ENCODE measurements at places on chromosomes 11 and 22.

- peak; percentile 62 for DNase-seq
Observed at GRCh38 chr11:76512851-76513653, 68.2 kb downstream of the EMSY start.

GRCh38 chr11:95849087-95849825 lies 59.0 kb downstream of the CEP57 start:
- DNase-seq: peak; percentile 76

- DNase-seq: no peak
Observed at GRCh38 chr22:37059876-37060449, 8.4 kb downstream of the KCTD17 start.

DNA sequence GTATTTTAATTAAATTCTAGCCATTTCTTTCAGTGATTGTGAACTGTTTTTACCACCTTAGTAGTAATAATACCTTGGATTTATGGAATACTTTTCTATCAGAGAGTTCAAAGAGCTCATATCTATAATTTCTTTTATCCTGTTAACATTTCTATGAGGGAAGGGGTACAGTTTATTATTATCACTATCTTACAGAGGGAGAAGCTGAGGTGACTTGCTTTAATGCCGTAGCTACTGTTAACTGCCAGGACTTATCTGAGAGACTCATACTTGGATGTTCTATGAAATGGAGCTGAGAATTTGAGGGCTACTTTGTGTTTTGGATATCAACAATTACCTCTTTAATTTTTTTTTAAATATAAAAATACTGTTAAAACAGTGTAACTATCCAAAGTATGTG lies 3.3 kb downstream of the REXO2 start:
- DNase-seq: no peak

GRCh38 chr22:24803064-24803542 lies 2.9 kb upstream of the SGSM1 start:
- DNase-seq: peak; percentile 36

- no peak for DNase-seq
Observed at GRCh38 chr22:25663654-25664053, 78.3 kb upstream of the MYO18B start.

GRCh38 chr11:9130297-9130696 lies 38.9 kb upstream of the SCUBE2 start:
- no peak for DNase-seq

GRCh38 chr11:8830641-8831040 lies 80.3 kb upstream of the AKIP1 start:
- DNase-seq: no peak

- DNase-seq: peak; percentile 15
Observed at GRCh38 chr22:41661088-41661487, 27.6 kb downstream of the SNU13 start.

DNA sequence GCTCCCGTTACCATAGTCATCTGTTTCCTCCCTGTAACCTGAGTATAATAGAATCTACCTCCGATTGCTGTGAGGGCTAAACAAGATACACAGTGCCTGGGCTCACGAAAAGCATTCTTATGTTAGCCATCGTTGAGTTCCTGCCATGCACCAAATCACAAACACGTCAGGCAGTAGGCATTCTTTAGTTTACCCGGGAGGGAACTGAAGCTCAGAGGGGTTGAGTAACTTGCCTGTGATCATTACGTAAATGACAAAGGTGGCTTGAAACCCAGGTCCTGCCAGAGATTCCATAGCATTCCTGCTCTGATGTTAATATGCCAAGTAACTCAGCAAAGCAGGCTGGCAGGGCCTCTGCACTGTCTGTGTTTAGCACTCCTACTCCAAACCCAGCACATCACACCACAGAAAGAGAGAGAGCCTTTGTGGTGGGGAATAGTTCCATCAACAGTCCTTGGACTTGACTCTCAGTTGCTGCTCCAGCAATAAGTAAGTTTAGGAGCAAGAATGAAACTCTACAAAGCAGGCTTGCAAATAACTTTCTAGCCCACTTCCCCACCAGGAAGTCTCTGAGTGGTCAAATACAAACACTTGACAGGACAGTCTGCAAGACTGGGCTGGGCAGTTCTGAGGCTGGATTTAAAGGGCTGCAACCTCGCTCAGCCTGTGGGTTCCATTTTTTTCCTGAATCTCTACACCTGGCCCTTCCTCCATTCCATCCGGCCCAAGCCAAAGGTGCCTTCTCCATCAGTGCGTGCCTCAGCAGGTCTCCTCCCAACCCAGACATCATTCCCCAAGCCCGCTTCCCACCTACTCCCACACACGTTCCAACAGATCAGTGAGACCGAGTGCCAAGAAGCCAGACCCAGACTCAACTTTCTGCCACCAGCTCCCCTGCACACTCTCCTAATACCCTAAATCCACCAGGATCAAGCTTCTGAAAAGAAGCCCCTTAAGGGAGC lies 1.1 kb downstream of the SCN2B start:
- DNase-seq: no peak

- DNase-seq: no peak
Observed at GRCh38 chr11:116281173-116282160, 491.3 kb downstream of the BUD13 start.

DNA sequence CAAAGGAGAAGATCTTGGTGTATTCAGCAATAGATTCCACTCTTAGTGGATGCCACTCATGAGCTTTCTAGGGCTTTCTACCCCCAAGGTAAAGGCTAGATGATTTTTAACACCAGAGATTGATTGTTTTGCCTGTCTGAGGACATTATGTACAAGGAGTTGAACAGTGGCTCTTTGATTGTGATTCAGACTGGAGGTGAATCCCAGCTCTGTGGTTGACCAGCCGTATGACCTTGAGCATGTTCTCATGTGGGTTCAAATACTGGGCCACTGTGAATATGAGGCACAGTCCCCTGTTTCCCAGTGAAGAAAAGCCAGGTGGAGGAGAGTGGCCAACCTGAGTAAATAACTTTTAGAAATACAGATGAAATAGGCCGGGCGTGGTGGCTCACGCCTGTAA lies 24.0 kb upstream of the PARVB start:
- DNase-seq: no peak

GRCh38 chr11:81470446-81470845 lies 1263.2 kb downstream of the FAM181B start:
- DNase-seq: no peak

DNA sequence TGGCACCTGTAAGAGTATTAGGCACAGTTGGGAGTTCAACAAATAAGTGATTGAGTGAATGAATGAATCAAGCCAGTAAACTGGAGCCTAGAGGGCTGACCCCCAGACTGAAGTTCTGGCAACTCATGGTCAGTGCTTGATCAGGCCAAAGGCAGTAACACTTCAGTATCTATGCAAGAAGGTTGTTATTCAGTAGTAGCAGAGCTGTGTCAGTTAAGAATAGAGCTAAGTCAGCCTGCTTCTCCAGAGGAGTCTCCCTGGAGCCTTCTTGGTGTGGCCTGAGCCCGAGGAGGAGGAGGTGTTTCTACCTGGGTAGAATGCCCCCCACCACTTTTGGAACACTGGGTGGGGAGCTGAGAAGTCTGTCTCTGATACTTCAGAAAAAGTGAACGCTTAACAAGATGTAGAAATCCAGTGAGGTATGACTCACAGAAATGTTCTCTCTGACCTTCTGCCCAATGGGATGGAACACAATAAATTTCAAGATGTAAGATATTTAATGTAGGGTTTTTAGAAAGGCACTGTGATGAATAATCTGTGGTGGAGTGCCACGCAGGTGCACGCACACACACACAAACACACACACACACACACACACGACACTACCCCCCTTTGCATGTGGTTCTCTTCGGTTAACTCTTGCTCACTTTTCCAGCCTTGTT lies 219.9 kb downstream of the HIPK3 start:
- no peak for DNase-seq

DNA sequence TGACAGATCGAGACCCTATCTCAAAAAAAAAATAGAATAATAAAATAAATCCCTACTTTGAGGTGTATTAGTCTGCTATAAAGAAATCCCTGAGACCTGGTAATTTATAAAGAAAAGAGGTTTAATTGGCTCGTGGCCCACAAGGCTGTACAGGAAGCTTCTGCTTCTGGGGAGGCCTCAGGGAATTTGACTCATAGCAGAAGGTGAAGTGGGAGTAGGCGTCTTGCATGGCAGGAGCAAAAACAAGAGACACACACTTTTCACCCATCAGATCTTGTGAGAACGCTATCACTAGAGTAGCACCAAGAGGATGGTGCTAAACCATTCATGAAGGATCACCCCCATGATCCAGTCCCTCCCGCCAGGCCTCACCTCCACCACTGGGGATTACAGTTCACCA lies 29.2 kb downstream of the CDPF1 start:
- DNase-seq: no peak

- DNase-seq: no peak
Observed at GRCh38 chr11:21323617-21324016, 654.2 kb downstream of the NELL1 start.

- no peak for DNase-seq
Observed at GRCh38 chr22:36775586-36775963, 344 bp downstream of the IFT27 start.

- no peak for DNase-seq
Observed at GRCh38 chr22:35103761-35104160, 37.8 kb downstream of the ISX start.

- no peak for DNase-seq
Observed at GRCh38 chr11:122983438-122984185, 2.0 kb upstream of the BSX start.

DNA sequence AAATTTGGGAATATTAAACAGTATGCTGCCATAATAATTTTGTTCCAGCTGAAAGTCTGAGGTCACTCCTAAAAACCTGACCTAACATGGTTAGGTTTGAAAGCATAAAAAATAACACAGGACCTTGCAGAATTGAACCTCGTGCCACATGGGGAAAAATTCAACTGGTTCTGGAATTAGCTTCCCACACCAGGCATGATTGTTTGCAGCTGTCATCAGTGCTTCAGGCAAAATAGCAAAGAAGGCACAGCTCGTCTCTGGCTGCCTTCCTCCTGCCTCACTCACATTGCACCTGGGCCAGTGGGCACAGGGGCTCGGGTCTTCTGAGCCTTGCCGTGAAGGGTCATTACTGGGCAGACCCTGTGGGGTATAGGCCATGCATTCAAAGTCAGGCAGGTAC lies 153.8 kb upstream of the ARHGAP20 start:
- no peak for DNase-seq

DNA sequence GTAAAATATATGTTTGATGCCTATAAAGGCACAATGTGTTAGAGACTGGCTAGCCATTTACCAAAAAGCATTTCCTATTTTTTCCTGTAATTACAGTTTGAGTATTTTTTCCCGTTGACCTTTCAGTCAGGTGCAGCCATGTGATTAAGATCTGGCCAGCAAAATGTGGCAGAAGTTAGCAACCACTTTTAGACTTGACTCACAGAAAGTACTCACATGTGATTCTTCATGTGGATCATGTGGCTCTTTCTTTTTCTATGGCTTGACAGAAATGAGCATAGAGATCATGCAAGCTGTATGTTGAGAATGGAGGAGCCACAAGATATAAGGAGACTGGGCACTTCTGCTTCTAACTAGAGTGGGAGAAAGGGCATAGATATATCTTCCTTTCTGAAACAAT lies 27.3 kb upstream of the RAB38 start:
- DNase-seq: no peak

GRCh38 chr11:35134403-35135148 lies 4.4 kb upstream of the CD44 start:
- DNase-seq: peak; percentile 50

- no peak for DNase-seq
Observed at GRCh38 chr11:126456783-126457542, 101.5 kb downstream of the ST3GAL4 start.

- no peak for DNase-seq
Observed at GRCh38 chr22:45785458-45785857, 113.8 kb downstream of the ATXN10 start.

DNA sequence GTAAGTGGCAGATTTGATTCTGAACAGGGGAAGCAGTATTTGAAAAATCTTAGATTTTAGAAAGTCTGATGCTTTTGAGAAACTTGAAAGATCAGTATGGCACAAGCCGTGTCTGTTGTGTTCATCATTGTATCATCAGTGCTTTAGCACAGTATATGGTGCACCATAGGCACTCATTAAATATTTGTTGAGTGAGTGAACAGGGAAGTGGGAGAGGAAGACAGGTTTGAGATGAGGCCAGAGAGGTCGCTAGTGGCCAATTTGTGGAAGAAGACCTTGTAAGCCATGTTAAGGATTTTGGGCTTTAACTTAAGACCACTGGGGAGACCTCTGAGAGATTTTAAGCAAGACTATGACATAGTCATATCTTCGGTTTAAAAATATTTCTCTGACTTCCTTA lies 12.9 kb downstream of the CHEK1 start:
- no peak for DNase-seq

DNA sequence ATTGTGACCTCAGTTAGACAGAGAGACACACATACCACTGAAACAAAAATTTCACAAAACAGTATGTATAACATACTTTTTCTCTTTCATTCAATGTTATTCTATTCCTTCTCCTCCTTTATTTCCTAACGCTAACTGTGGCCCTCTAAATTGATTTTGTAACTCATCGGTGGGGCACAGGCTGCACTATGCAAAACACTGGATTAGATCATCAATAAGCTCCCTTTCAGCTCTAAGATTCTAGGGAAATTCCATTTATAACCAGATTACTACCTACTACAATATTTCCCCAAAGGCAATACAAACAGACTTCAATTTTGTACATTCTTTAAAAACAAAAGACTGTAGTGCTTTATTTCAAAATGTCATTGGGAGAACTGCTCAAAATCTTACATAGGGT lies 6.1 kb downstream of the FJX1 start:
- no peak for DNase-seq

GRCh38 chr11:87463486-87464102 lies 425.9 kb downstream of the TMEM135 start:
- no peak for DNase-seq

GRCh38 chr11:34404280-34404679 lies 34.5 kb upstream of the CAT start:
- DNase-seq: no peak

DNA sequence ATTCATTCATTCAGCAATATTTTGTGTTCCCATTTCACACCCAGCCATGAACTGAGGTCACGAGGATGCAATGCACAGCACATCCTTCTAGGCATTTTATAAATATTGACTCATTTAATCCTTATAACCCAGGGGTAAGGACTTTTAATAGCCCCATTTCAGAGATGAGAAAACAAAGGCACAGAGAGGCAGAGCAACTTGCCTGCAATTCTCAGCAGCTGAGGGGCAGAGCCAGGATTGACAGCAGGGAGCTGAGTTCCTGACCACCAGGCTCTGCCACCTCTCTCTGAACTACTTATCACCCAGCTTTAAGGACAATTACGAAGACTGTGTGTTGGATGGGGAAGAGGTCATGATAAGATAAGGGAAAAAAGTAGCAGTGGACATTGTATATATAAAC lies 12.8 kb upstream of the FGF3 start:
- no peak for DNase-seq

DNA sequence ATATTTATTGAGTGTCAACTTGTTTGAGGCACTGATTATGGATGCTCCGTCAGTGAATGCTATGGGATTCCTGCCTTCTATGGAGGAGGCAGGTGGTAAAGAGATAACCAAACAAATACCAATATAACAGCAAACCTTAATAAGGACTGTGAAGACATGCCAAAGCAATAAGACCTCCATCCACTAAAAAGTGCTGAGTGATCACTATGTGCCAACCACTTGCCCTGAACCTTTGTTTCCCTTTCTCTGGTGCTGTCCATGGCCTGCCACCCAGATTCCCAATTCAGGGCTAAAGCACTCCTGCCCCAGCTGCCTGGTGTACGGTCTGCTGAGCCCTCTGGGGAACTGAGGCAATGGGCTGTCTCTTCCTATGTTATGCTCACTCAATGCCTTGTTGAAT lies 1074.9 kb downstream of the OPCML start:
- DNase-seq: no peak

- no peak for DNase-seq
Observed at GRCh38 chr11:41459465-41460401, at the start of gene LRRC4C. LRRC4C (minus strand) TSS chr11:41459652.

GRCh38 chr11:66767666-66768065 lies 38.6 kb upstream of the SPTBN2 start:
- DNase-seq: no peak
